ENCODE measurements at places on chromosomes 5 and 9.

DNA sequence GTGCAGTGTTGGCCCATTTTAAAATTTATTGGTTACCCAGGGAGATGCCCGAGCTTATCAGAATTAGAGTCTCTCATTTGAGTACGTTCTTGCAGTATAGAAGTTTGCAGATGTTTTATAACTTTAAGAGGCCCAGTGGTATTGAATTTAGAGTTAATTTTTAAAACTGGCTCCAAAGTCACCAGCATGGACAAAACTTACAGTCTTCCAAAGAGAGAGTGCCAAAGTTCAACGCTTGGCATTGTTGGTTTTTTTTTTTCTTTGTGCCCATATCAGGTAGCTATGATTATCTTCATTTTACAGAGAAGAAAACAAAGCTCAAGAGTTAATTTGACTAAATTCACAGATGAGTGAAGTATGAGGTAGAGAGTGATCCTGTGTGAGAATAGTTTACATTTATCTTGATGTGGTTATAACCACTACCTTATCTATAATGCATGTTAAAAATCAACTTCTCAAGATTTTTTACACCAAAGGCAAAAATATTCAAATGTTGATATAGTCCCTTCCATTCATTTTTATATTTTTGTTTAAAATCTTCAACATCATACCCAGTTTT lies 273.7 kb upstream of the DMRT1 start:
- DNase-seq, result no peak

DNA sequence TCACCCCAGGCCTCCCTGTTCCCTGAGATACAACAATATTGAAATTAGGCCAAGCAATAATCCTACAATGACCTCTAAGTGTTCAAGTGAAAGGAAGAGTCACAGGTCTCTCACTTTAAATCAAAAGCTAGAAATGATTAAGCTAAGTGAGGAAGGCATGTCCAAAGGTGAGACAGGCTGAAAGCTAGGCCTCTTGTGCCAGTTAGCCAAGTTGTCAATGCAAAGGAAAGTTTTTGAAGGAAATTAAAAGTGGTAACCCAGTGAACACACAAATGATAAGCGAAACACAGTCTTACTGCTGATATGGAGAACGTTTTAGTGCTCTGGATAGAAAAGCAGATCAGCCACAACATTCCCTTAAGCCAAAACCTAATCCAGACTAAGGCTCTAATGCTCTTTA lies 39.8 kb downstream of the PTAR1 start:
- DNase-seq, result no peak

DNA sequence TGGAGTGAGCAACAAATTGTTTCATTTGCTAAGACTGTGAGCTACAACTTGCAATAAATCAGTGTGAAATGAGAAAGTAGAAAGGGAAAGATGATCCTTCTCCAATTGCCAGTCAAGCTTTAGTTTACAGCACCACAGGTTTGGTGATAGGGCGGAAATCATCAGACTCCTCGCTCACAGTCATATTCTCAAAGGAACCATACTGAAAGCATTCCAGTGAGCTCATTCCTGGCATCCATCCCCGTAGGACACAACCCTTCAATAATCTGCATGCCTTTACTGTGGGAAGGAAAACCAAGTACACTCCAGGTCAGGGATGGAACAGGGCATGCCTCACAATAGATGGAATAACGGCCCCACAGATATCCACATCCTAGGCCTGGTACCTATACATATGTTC lies 80.7 kb downstream of the FSTL4 start:
- peak; percentile 7 for DNase-seq

GRCh38 chr5:81417052-81417451 lies 23.1 kb upstream of the ACOT12 start:
- peak; percentile 82 for DNase-seq

DNA sequence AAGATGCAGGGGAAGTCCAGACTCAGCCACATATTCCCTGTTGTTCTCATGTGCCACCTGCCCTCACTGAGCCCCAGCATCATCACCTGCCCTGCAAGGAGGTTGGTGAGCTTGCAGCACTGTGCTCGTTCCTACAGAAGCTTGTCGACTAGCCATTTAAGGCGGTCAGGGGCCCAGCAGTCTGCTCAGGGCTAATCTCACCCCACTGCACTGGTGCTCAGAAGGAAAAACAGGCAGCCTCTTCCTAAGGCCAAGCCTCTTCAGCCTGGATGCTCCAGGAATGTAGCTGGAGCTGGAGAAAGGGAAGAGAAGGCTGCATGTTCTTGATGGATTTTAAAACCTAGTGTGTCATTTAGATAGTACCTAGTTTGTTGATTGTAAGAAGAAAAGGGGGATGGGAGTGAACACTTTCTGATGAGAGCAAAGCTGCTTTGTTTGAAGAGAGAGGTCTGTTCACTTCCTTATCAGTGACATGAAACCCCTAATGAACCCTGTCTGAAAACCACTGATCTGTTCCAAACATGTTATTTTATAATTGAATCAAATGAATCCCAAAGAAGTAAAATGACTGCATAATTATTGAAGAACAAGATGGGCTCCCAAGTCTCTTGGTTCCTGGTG lies 10.6 kb upstream of the ASPN start:
- DNase-seq, result no peak

DNA sequence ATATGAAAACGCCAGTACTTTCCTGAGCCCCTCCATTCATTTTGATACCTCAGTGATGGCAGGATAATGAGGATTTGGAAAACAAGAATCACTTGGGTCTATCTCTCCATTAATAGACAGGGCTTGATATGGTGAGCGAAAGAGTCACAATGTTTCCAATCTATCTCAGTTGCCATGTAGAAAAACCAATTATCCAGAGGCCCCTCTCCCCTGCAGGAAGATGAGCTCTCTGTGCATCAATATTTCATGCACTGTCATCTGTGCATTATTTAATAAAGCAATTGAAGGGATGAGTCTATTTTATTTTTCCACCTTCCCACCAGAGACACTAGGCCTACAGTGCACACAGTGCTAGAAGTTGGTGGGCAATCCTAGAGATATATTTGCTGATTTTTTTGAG lies 326.9 kb downstream of the SPOCK1 start:
- DNase-seq, result no peak

GRCh38 chr9:113599646-113600022 lies 136.1 kb downstream of the RGS3 start:
- DNase-seq, result no peak
